Naive thymus-derived CD8-positive, alpha-beta T cell (primary cell): ENCODE measurements at places on chromosomes 5 and 9. TPM values are rescaled to one million over a fixed set of nuclear protein-coding genes. Genes with fewer than 3 reads are reported as not detected.

The UCK1 gene
- 24.0 TPM for total RNA-seq

The SLCO6A1 gene
- not detected for total RNA-seq

- DNase-seq, result no peak
Measured at GRCh38 chr9:91835632-91836031, 114.4 kb downstream of the ROR2 start.

GRCh38 chr5:56819060-56819881 lies 3.9 kb downstream of the MAP3K1 start:
- DNase-seq, result no peak

DNA sequence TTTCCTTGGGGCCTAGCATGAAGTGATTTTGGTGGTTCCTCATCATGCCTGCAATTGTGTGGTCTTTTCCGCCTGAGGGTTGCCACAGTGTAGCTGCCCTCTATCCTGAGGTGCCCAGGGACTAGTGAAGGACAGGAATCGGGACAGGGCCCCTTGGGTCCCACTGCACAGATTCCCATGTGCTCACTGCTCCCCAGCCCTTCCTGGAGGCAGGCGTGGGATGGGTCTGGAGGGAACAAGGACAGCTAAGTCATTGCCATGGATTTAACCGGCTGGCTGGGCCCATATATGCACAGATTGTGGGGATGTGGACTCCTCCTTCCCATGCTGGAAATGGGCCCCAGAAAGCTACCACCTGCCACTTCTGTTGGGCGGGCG lies 122.3 kb upstream of the PITX1 start:
- no peak for DNase-seq

GRCh38 chr5:109853377-109853776 lies 163.7 kb downstream of the MAN2A1 start:
- DNase-seq, result no peak

The PPIC gene
- total RNA-seq, result not detected

GRCh38 chr5:5751498-5751897 lies 329.0 kb downstream of the ICE1 start:
- DNase-seq, result no peak

DNA sequence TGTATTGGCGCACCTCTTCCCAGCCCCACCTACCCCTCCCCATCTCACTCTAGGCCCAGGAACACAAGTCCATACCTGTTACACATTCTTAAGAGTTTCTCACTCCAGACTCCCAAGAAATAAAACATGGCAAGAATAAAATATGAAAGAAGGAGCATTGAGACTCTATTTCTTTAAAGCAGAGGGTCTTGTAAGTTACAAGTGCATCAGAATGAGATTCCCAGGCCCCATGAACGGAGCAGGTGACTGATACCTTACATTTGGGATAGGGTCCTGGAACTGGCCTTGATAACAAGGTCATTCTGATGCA lies 5.7 kb downstream of the EGR1 start:
- no peak for DNase-seq

- DNase-seq, result no peak
Measured at GRCh38 chr9:20189871-20190270, 401.0 kb upstream of the SLC24A2 start.

- no peak for DNase-seq
Measured at GRCh38 chr5:135487037-135487395, 34.9 kb upstream of the TIFAB start.

The GPX8 gene
- total RNA-seq, result not detected

- DNase-seq, result no peak
Measured at GRCh38 chr5:10789021-10789420, 28.0 kb upstream of the DAP start.

The SH3PXD2B gene
- total RNA-seq, result 0.47 TPM

GRCh38 chr9:91106415-91107081 lies 255.2 kb downstream of the AUH start:
- no peak for DNase-seq

DNA sequence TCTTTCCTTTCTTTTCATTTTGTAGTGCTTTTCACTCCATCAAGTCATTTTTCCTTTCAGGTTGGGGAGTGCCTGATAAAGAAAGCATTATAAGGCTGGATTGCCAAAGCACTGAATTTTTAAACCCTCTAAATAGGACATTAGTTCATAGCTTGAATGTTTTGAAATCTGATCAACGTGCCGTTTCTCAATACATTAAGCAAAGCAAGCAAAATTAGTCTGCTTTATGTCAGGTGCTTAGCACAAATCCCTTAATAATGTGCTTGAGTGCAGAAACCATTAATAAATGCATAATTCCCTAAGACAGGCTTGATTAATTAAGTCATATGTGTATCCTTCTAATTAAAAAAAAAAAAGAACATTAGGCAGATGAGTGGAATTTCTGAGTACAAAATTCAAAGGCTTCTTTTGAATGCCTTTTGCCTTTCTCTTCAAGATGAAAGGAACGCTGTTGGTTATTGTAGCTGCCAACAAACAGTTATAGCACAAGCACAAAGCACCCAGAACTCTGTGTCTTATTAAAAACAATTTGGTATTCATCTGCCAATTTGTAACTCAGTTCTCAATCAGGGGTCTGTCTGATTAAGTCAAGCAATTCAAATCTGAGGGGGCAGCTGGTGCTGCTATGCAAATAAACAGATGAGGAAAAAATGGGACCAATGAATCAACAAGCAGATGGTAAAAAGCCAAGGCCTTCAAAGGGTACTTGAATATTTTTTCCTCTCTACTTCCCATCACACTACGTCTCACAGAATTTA lies 233.7 kb downstream of the TLE1 start:
- DNase-seq, result no peak

DNA sequence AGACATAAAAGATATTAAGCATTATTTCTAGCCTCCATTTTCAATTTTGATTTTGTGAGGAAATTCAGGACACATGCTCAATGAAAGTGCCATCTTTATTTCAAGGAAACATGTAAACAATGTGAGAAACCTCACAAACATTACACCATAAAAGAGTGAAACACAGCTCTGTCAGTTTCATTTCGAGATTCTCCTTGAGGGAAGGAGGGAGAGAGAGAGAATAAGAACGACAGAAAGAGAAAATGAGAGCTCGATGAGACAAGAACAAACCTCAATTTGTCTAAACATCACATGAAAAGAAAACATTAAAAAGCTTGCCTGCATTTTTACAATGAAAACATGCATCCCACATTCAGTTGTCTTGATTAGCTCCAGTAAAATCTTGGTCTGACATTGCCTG lies 553.5 kb upstream of the MEF2C start:
- DNase-seq, result no peak

- DNase-seq, result no peak
Measured at GRCh38 chr5:125961150-125961549, 462.1 kb upstream of the GRAMD2B start.

GRCh38 chr5:151740336-151740942 lies 18.0 kb downstream of the ATOX1 start:
- peak; percentile 49 for DNase-seq

The CDKN2A gene
- 0.94 TPM for total RNA-seq
